ENCODE measurements at places on chromosomes 2 and 18. TPM values are rescaled to one million over a fixed set of nuclear protein-coding genes. Genes with fewer than 3 reads are reported as not detected.

DNA sequence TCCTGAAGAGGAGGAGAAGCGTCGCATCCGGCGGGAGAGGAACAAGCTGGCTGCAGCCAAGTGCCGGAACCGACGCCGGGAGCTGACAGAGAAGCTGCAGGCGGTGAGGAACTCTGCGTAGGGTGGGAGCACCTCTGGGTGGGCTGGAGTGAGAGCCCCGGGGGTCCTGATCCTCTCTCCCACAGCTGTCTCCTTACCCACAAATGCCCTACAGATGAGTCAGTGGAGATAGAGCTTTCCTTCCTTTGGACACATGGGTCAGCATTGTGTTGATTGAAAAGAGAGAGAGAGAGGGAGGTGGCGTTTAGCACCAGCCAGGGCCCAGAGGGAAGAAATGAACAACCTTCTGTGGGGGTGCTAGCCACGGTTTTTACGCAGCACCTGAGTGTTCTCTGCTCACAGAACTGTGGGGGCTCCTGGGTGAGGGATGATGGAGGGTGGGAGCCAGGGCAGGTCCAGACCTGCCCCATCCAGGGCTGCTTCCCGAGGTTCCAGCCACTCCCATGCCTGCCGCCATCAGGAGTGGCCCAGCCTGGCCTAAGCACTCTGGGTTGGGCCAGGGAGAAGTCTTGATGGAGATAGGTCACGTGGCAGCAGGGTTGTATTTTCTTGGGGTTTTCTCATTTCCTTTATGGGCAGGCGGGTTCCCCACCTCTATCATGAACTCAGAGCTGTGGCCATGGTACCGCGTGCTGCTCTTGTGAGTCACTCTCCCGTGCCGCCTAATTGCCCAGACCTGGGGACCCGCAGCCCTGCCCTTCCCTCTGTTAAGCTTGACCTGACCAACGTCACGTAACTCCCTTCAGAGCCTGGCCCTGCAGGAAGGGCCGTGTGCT, 16.3 kb downstream of the FOSL2 start:
- DNase-seq = no peak

DNA sequence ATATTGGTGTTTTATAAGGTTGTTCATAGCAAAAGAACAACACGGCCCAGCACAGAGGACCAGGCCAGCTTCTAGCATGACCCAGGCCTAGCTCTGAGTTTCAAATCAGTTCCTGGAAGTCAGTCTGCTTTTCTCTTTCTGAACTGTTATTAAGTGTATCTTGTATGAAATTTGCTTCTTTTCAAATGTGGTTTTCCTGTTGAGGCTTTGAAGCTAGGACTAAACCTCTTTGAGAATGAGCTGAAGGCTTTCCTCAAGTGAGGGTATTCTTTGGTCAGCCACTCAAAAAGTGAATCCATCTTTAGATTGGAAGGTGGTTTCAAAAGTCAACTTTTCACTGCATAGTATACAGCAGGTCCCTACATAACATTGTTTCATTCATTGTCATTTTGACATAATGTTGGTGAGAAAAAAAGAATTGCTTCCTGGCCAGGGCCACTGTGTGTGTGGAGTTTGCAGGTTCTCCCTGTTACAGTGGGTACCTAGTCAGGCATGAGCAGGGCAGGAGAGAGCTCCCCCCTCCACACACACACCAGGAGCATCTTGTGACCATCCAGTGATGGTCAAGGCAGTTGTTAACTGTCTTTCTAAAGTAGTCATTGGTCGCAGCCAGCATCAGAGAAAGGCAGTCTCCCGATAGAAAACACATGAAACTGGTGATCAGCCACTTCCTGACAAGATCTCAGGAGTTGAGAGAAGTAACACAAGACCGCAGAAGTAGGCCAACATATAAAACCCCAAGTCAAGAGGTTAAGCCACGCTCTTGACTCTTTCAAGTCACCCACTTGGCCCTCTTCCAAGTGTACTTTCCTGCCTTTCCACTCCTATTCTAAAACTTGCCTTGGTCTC, 6.7 kb upstream of the ACAA2 start:
- DNase-seq = no peak

The ALPG gene
- polyA plus RNA-seq = not detected

DNA sequence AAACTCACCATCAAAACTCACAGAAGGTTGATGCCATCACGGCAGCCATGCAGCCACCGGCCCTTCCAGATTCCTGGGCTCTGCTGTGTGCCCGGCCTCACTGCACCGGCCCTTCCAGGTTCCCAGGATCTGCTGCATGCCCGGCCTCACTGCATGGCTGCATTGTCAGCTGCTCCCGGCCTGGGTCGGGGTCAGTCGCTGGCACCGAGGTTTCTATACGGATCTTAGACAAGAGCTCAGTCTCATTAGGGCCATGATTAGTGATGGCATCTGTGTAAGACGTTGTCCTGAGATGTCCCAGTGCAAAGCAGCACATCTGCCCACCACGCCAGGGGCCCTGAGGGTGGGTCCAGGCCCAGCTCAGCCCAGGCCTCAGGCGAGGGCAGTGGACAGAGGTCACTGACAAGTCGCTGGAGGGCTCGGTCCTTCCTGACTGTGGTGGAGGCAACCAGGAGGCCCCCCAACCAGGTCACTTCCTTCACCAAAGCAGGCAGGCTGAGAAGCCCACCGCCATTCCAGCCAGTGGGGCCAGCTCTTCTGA, 29.4 kb downstream of the TMEM18 start:
- DNase-seq = no peak

GRCh38 chr18:49490246-49490762, 3.3 kb upstream of the C18orf32 start:
- no peak for DNase-seq

- DNase-seq = peak; percentile 52
Observed at GRCh38 chr2:26846334-26847306, 1.3 kb upstream of the DPYSL5 start.

DNA sequence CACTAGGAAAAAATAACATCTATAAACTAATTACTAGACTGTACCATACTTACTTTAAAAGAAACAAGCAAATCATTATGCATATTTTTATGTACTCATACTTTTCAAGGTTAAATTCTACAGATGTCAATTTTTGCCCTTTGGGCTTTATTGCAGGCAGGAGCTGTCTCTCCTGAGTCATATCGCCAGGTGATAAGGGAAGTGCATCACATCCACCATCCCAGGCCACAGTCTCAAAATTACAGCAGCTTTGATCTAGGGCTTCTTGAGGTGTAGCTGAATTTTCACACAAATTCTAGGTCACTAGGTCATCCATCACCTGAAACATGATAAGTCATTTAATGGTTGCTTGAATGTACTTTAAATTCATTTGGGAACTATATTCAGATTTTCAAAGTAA, 38.4 kb upstream of the FRZB start:
- DNase-seq = no peak

DNA sequence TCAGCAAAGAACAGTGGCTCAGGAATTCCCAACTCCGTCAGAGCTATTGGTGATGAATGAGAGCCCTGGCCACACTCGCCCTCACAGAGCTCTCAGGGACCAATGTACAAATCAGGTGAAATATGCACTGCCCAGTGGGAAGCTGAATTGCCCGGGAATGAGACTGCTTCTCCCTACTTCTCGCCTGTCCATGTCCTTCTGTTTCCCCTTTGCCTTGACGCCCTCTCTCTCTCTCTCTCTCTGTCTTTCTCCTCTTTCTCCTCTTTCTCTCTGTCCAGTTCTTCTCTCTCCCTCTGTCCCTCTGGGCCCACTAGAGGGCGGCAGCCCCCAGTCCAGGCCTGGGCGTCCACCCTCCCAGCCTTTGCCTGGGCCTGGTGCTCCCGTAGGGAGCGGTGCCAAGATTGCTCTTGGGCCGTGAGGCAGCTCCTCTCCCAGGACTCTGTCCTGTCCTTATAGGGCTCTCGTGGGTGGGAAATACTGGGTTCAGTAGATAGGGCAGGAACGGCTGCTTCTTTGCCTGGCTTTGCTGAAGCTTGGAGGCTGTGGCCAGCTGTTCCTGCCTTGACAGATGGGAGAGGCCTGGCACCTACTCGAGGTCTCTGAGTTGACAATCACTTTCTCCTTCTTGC, 28.4 kb upstream of the PUM2 start:
- peak; percentile 90 for DNase-seq

The TUBA4B gene
- polyA plus RNA-seq = 3.1 TPM

DNA sequence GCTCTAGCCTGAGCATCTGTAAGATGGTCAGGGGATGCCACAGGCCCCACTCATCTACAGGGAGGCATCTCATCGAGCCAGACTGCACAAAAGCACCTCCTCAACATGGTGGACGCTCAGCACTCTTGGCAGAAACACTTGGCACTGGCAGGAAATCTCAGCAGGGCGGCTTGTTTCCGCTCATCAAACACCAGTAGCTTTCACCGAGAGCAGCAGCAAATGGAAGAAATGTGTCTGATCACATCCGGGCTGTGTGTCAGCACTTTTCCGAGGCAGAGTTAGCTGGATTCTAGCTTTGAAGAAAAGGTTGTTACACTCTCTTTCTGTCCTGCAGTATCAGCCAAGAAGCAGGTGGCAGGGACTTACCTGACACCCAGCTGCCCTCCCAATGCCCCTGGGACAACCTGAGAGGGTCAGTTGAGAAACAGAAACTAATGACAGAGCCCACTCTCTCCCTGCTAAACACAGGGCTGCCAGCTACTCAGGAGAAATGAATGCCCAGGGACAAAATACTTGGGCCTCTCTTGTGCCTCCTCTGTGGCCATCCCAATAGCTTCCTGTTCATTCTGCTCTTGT, 68.9 kb upstream of the FZD7 start:
- no peak for DNase-seq

The KDSR gene
- polyA plus RNA-seq = 40.6 TPM

GRCh38 chr2:38113981-38114708, 38.2 kb upstream of the CYP1B1 start:
- no peak for DNase-seq

DNA sequence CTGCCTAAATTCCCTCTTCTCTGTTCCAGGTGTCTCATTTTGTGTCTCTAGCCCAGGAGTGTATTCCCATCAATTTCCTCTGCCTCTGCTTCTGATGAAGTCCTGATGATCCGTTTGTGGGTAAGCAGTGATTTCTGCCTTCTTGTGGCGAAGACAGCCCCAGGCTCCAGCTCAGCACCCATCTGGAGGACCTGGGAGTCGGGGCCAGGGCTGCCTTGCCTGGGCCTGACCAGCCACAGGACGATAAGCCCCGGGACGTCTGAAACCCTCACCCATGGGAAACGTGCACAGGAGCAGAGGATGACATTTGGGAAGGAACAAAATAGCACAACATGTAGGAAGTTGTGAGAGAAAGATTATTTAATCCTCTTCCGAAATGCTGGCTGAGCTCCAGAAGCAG, 206.9 kb downstream of the FBXO15 start:
- DNase-seq = no peak

- no peak for DNase-seq
Observed at GRCh38 chr18:14939141-14939540, 191.2 kb downstream of the ANKRD30B start.

DNA sequence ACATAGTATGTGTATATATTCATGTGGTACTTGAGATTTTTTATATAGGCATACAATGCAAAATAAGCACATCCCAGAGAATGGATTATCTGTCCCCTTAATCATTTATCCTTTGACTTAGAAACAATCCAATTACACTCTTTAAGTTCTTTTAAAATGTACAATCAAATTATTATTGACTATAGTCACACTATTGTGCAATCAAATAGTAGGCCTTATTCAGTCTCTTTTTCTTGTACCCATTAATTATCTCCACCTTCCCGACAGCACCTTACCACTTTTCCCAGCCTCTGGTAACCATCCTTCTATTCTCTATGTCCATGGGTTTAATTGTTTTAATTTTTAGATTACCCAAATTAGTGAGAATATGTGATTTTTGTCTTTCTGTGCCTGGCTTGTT, 914.1 kb downstream of the CCDC85A start:
- no peak for DNase-seq

GRCh38 chr2:219541611-219542180, 1.9 kb downstream of the CHPF start:
- DNase-seq = peak; percentile 75

The CNRIP1 gene
- 44.8 TPM for polyA plus RNA-seq

GRCh38 chr2:232529806-232530547, 4.0 kb downstream of the CHRND start:
- DNase-seq = no peak

The SALL3 gene
- 0.04 TPM for polyA plus RNA-seq

The GALR1 gene
- 0.06 TPM for polyA plus RNA-seq

- DNase-seq = no peak
Observed at GRCh38 chr2:131039908-131040660, 53.2 kb downstream of the FAM168B start.

GRCh38 chr2:159895258-159896065, 97.5 kb upstream of the CD302 start:
- DNase-seq = no peak

The HOXD13 gene
- not detected for polyA plus RNA-seq

- DNase-seq = no peak
Observed at GRCh38 chr2:146978577-146979555, 866.0 kb upstream of the ACVR2A start.

The PPP1R1C gene
- 3.2 TPM for polyA plus RNA-seq

- DNase-seq = no peak
Observed at GRCh38 chr2:195563857-195564512, 93.0 kb upstream of the SLC39A10 start.

DNA sequence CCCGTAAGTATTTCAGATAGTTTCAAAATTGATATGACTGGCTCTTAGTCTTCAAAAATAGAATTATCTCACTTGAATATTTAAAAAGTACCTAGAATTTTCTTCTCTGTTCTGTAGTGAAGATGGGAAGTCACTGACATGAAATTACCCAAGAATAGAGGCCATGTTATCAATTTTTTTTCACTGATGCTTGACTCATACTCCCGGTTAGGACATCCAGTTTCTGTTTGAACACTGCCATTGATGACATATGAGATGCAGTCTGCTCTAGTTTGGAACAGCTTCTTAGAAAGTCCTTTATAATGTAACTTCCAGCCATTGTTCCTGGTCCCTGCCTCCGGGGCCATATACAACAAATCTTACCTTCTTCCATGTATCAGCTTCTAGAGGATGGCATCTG, 26.0 kb downstream of the MAP3K20 start:
- DNase-seq = no peak

- no peak for DNase-seq
Observed at GRCh38 chr2:98882971-98883779, 52.9 kb downstream of the CRACDL start.

DNA sequence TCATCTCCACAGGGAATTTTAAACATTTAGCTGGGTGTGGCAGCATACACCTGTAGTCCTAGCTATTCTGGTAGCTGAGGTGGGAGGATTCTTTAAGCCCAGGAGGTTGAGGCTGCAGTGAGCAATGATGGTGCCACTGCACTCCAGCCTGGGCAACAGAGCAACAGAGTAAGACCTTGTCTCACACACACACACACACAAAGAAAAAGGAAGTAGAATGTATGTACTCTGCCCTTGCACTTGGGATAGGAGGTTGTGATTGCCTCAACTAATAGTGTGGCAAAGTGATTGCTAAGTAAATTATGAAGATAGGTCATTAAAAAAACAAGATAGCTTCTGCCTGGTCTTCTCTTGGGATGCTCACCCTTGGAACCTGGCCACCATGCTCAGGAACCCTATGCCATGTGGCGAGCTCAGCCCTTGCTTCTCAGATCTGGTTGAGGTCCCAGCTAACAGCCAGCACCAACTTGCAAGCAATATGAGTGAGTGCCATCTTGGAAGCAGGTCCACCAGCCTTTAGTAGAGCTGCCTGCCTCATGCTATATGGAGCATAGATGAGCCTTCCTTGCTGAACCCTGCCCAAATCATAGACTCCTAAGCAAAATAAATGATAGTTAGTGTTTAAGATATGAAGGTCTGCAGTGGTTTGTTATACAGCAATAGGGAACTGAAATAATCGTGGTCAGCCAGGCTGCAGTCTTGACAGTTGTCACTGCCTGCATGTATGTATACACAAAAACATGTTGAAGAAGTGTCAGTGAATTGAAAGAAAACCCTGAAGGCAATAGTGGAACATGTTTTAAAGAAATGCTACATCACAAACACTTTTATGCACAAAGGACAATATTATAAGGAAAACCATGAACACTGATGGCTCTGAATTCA, 30.1 kb upstream of the PNO1 start:
- DNase-seq = no peak
